OCI-M1 (cell line): ENCODE measurements at places on chromosomes 6 and 20.
A peak's percentile ranks its signal among the peaks of the same experiment; 100 is the strongest.

- peak; percentile 45 for DNase-seq
These were observed 12.0 kb downstream of the PANK2 start for GRCh38 chr20:3901028-3901705.

- DNase-seq, result no peak
These were observed 25.2 kb downstream of the GPX6 start for GRCh38 chr6:28490205-28490890.

DNA sequence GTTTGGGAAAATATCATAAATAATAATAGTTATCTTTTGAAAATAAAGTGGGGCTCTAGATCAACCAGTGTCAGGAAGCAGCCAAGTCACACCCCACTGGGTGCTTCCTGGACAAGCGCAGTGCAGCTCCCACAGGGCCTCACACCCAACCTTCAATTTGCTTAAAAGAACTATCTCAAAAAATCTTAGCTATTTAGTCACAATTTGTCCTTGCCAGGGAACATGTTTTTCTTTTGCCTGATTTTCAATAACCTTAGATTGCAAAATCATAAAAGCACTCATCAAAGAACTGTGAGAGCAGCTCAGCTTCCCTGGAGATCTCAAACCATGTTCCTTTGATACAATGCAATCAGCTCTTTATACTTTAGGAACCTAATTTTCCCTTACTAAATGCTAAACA, 1.6 kb upstream of the NCOA7 start:
- no peak for DNase-seq

DNA sequence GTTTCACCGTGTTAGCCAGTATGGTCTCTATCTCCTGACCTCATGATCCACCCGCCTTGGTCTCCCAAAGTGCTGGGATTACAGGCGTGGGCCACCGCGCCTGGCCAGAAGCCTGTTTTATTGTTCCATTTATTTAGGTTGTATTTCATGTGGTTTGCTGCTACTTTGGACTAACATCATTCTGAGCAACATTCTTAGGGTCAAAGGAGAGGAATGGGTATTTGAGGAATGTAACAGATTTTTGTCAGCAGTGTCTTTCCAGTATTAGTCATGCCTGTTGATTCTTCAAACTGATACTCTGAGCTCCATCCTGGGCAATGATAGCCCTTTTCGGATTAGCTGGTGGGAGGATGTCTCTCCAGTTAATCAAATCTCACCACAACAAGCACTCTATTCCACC, 213.0 kb upstream of the CITED2 start:
- no peak for DNase-seq

DNA sequence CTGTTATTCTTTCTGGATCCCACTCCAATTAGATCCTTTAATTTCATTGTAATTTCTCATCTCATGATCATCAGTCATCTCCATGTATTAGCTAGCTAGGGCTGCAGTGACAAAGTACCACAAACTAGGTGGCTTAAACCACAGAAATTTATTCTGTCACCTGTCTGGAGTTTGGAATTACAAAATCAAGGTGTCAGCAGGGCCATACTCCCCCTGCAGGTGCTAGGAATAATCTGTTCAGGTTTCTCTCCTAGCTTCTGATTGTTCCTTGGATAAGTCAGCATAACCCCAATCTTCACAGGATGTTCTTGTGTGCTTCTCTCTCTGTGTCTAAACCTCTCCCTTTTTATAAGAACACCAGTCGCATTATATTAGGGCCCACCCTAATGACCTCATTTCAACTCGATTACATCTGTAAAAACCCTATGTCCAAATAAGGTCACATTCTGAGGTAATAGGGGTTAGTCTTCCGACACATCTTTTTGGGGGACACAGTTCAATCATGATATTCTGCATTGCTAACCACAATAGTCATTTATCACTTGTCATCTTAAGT, 40.5 kb downstream of the BEND6 start:
- DNase-seq, result no peak

- peak; percentile 91 for DNase-seq
These were observed at the start of gene CST3 for GRCh38 chr20:23637282-23638221. Gene CST3 (minus strand): TSS chr20:23637955. CDS start chr20:23637862, 93 bp downstream.

DNA sequence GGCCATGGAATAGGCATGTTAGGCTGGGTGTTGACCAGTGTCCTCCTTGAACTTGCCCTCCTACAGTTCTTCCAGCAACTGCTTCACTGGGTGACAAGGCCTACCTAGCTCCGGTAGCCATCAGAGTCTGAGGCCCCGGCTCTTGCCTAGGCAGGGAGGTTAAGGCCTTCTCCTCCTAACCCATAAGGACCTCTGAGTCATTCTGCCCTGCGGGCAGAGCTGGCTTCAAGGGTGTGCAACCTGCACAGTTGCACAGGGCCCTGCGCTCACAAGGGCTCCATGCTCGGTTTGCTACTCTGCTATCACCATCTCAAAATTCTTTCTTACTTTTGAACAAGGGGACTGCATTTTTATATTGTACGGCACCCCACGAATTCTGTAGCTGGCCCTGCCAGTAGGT, 17.9 kb downstream of the KCNB1 start:
- no peak for DNase-seq

DNA sequence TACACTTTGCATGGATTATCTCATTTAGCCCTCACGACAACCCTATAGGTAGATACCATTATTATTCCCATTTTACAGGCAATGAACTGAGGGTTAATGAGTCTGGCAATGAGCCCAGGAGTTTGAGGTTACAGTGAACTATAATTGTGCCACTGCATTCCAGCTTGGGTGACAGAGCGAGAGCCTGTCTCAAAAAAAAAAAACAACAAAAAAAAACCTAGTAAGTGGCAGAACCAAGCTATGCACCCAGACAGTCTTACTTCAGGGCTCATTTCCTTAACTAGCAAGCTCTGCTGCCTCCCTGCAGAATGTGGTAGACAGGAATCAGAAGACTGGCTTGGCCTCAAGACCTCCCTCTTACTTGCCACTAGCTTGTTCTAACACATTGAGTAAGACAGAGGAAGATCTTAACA, 71.9 kb upstream of the RREB1 start:
- DNase-seq, result no peak

DNA sequence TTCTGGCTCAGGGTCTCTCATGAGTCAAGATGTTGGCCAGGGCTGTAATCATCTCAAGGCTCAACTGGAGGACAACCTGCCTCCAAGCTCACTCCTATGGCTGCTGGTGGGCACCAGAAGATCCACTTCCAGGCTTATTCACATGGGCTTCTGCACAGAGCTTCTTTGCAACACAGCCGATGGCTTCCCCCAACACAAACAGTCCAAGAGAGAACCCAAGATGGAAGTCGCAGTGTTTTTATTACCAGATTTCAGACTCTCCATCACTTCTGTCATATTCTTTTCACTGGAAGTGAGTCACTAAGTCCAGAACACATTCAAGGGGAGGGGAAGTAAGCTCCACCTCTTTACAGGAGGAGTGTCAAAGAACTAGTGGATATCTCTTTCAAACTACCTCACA, 75.5 kb downstream of the CD164 start:
- peak; percentile 67 for DNase-seq

DNA sequence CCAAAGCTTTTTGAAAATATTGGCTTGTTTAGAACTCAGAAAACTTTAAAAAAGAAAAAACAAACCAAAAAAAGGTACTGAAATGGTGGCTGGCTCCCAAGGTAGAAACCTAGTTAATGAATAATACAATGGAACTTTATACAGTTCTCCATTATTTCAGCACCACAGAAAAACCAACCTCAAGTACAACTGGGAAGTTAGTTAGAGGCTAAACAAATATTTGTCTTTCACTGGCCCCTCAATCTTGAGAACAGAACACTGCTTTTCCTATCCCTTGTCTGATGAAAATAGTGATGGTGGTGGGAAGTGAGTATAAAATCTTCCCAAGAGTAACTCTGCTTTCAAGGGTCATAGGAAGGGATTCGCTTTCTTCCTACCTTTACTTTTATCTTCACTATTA, 126.5 kb downstream of the REV3L start:
- no peak for DNase-seq

GRCh38 chr6:26223650-26224546, 136.7 kb downstream of the HFE start:
- peak; percentile 97 for DNase-seq

DNA sequence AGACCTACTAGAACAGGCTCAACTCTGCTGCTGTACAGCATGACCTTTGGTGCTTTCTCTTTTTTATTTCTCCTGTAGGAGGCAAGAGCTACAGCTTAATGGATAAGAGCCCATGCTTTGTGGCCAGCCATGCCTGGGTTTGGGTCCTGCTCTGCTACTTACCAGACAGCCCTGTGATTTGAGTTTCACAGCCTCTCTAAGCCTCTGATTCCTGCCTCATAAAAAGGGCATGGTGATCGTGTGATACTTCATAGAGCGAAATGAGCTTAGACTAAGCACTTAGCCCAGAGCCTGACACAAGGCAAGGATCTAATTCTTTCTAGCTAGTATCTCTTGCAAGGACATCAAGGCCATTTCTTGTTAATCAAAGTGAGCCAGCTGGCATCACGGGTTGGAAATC, 19.3 kb upstream of the PDE7B start:
- DNase-seq, result no peak

DNA sequence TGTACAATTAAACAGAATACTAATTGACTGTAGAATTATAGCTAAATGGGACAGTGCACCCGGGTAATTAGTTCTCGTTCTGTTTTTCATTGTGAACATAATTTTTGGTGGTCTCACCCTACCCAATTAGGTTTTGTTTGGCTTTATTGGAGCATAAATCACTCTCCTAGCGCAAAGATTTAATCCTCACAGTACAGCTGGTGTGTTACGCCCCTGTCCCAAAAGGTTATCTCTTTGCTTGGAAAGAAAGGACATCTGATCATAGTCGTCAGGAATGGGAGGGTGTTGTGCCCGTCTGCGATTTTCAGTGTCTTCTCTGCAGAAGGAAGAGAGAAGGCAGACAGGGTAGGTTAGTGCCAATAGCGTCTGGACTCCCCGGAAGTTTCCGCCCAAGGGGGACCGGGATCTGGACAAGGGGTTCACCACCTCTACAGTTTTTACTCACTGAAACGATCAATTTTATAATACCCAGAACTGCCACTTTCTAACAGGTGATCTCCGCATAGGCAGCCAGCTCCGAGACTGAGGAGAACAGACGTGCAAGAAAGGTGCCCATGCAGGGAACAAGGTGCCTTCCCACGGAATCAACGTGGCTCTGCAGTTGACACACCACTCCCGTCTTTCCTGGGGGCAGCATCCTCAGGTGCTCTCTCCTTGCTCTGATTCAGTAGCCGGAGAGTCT, 617.4 kb upstream of the CDH4 start:
- DNase-seq, result no peak

- DNase-seq, result peak; percentile 98
These were observed 112.0 kb downstream of the HFE start for GRCh38 chr6:26199057-26199772.

- no peak for DNase-seq
These were observed 61.6 kb downstream of the PHACTR2 start for GRCh38 chr6:143739341-143739851.

DNA sequence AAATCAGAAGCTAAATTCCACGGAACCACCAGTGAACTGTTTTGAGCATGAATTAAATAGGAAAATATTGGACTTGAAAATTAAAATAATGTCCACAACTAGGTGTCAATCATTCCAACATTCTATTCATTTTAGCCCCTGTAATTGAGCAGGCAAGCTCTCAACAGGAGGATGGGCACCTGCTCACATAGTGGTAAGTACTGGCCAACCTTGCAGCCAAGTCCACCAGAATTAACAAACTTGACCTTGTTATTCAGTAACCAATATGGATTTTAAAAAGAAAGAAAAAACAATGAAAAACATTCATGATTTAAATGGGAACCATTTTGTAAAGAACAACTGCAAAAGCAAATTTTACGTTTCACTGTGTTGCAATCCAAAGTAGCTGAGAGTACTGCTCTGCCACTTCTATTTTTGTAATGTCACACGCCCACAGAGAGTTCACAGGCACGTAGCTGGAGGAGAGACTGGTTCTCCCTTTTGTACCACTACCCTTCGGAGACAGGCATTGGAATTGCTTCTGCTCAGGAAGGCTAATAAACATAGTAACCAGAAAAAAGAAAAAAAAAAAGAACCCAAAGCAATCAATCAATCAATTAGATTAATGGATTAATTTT, 75.2 kb upstream of the F13A1 start:
- DNase-seq, result no peak

GRCh38 chr6:151056230-151056907, 183.4 kb upstream of the AKAP12 start:
- no peak for DNase-seq

DNA sequence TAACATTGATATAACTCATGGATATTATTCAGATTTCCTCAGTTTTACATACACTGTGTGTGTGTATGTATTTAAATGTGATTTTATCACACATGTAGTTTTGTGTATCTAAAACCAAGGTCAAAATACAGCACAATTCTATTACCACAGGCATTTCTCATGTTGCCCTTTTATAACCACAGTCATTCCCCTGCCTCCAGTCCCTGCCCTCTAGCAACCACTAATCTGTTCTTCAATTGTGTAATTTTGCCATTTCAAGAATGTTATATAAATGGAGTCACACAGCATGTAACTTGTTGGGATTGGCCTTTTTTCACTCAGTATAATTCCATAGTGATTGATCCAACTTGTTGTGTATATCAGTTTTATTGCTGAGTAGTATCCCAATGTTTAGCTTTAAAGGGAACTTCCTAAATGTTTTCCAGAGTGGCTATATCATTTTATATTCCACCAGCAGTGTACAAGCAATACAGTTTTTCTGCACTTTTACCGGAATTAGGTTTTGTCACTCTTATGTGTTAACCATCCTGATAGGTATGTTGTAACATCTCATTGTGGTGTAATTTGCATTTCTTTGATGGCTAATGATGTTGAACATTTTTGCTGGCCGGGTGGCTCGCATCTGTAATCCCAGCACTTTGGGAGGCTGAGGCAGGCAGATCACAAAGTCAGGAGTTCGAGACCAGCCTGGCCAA, 338.2 kb downstream of the SOX4 start:
- no peak for DNase-seq

GRCh38 chr6:143697076-143697800, 19.5 kb downstream of the PHACTR2 start:
- DNase-seq, result no peak

DNA sequence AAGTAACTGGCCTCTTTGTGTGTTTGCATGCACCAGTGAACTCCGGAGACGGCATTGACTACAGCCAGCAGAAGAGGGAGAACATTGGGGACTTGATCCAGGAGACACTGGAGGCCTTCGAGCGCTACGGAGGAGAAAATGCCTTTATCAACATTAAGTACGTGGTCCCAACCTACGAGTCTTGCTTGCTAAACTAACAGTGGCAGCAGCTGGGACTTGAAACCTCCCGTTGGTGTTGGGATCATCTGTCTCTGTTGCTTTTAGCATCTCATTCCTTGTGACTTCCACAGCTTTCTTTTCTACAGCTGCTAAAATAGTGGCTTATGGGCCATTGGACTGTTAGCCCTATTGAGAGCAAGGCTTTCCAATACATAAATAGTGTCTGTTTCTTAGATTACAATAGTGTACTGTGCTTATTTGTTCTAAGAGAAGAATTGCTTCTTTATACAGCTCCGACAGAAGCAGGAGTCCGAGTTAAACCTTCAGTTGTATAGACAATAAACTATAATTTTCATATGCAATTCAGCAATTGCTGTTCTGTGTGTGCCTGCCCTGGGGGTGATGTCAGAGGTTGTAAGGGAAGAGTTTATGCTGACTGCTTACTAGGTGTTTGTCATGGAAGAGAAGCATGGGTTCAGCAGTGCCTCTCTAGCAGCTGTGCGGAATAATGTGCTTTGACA, 99.6 kb upstream of the QKI start:
- DNase-seq, result no peak

GRCh38 chr6:21135484-21136013, 458.0 kb upstream of the SOX4 start:
- DNase-seq, result no peak
